ENCODE measurements at places on chromosomes 7 and 10.

DNA sequence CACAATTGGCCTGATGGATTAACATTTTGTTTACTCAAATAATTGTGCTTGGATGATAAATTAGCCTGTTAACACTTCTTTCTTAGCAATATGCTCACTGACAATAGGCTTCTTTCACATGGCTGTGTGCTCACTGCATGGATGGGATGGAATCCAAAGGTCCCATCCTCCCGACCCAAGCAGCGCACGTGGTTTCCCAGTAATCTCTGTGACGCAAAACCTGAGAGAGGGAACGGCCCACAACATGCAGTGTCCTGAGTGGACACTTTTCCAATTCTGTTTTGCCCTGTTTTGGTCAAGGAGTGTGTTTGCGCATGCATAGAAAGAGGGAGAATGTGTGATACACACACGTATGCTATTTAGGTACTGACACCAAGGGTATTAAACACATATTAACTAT is 42.1 kb upstream of the RASGEF1A start:
- no peak for DNase-seq

DNA sequence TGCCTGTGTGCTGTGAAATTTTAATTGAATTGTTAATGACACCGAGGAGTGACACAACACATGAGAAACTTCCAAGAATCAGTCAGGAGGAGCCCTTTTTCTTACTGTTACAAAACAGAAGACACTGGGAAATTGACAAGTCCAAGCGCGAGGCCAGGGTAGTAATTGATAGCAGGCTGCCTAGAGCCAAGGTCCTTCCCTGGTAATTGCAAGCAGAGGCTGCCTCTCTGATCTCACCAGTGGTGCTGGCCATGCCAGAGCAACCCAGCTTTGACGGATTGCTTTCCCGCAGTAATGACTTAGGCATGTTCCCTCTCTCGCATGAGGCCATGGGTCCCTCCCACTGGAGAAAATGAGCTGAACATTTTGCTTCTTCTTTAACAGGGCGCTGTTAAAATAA is 111.5 kb downstream of the LRMDA start:
- peak; percentile 79 for DNase-seq

- no peak for DNase-seq
Measured at GRCh38 chr10:118818621-118819221, 64.0 kb upstream of the CACUL1 start.

DNA sequence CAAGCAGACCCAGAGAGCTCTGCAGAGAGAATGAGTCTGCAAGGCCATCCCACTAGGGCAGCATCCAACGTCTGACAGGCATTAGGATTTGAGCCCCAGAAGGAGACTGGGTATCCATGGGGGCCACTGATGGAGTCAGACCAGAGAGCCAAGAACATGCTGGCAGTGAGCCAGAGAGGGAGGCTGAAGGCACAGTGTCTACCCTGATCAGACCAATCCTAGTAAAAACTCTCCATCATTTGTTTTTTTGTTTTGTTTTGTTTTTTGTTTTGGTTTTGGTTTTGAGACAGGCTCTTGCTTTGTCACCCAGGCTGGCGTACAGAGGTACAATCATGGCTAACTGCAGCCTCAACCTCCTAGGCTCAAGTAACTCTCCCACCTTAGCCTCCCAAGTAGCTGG is 133.1 kb upstream of the LYZL2 start:
- no peak for DNase-seq

GRCh38 chr10:12394241-12395033 is 45.1 kb downstream of the CAMK1D start:
- DNase-seq, result no peak

DNA sequence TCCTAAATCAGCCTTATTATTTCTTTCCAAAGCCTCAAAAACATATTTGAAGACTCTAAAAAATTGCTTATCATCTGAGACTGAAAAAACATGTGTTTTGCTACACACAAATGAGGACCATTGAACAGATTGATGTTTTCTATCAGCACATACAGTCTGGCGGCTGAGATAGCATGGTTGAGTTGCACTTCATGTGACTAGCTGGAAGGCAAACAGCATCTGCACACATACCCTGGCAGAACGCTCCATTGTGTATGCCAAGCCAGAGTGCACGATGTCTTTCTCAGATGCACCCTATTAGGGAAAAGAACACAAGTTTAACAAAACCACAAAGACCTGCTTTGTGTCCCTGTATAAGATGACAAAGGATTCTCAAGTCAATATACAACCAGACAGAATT is 33.0 kb downstream of the FAM25A start:
- no peak for DNase-seq

DNA sequence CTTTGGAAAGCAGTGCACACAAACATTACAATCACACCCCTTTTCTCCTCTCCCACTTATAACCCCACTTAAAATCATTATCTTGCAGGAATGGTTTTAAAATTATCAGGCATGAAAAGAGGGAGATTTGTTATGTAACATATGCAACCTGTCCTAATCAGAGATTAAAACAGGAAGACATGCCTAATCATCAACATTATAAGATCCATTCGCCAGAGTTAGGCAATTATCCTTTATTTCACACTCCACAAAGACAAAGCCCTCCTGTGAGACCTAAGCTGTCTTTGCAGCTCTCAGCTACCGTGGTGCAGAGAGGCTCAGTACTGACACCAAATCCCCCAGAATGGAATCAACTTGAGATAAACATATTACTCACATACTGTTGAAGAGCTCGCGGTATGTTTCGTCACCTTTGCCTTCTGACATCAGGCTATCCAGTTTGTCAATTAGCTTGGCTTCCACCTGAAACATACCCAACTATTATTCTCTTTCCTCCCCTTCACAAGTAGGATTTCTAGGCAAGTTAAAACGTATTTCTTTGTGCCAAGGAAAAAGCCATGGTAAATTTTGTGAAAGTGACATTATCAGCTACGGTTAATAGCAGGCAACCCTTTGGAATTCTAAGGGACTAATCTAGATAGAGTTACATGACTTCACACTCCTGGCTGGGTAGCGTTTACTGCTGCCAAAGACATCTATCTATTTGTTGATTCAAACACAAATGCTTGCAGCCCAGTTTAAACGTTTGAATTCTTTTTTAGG is 226.2 kb upstream of the IMMP2L start:
- no peak for DNase-seq

- DNase-seq, result peak; percentile 16
Measured at GRCh38 chr7:50595491-50596102, 30.4 kb upstream of the DDC start.

- no peak for DNase-seq
Measured at GRCh38 chr7:132899-133298, 59.5 kb upstream of the FAM20C start.

DNA sequence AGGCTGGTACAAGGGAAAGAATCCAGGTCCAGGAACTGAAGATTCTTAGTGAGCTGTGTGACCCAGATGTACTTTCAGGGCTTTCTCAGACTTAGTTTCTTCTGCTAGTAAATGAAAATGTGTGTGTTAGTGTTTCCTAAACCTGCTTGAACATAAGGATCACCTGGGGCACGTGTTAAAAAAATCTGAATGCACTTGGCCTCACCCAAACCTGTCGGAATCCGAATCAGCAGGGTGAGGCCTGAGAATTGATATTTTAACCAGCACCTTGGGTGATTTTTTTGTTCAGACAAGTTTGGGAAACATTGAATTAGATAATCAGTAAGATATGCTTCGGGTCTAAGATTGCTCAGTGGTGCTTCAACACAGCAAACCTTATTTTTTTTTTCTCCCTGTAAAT is 59.7 kb downstream of the ZNF365 start:
- DNase-seq, result no peak

- DNase-seq, result no peak
Measured at GRCh38 chr10:131685007-131685406, 215.8 kb upstream of the PPP2R2D start.

DNA sequence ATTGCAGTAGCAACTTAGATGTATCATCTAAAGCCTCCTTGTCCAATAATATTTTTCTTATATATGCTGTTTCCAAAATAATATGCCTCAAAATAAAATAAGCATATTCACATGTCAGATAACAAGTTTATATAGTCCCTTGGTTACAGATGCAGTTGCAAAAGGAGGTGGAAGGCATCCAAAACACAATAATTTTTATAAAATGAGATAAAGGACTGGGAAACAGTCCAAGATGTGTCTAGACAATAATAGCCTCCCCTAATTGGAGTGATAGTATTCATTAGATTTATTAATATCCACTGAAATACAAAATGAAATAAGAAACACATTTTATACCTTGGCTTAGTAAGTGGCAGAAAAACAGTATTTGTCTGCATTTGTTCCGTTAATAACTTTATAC is 30.3 kb downstream of the BCAP29 start:
- no peak for DNase-seq

- no peak for DNase-seq
Measured at GRCh38 chr7:19143881-19144574, 1.2 kb downstream of the FERD3L start.

DNA sequence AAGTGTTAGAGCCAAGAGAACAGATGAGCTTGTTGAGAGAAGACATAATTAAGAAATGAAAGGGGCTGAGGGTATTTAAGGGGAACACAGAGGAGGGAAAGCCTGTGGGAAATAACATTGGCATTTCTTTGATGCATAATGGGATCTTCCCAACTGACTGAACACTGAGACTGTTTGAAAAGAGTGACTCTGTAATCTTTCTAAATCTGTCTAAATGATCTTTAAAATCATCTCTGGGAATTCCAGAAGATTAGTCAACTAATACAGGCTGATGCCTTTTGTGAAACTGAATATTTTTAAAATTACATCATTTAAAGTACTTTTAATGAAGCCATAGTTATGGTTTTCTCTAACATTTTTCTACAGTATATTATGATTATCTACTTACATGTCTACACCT is 17.4 kb upstream of the SLC35G1 start:
- no peak for DNase-seq

GRCh38 chr10:132404169-132404880 is 7.3 kb downstream of the PWWP2B start:
- no peak for DNase-seq

GRCh38 chr7:141704741-141705140 is 2.8 kb upstream of the DENND11 start:
- no peak for DNase-seq

DNA sequence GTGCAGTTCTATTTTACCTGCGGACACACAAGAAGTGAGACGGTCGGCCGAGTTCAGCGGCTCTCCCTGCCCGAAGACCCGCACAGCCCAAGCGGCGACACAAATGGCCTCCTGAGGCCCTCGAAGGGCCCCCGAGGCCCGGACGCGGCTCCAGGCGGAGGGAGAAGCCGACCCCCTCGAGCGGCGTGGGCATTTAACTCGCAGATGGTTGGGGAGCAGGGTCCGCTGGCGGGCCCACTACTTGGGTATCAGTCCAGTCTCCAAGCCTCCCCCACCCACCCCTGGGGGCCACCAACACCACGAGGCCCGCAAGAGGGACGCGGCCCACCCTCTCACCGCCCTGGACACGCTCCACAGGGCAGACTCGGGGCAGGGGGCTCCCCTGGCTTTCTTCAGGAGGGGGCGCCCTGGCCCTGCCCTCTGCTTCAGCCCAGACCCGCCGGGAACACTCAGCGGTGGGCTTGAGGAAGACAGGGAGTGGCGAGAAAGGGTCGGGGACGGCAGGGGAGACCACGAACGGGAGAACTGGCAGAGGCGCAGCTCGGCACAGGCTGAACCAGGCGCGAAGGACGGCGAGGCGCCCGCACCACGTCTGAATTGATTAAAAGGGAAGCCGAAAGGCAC is 1.7 kb downstream of the IGF2BP3 start:
- DNase-seq, result no peak

DNA sequence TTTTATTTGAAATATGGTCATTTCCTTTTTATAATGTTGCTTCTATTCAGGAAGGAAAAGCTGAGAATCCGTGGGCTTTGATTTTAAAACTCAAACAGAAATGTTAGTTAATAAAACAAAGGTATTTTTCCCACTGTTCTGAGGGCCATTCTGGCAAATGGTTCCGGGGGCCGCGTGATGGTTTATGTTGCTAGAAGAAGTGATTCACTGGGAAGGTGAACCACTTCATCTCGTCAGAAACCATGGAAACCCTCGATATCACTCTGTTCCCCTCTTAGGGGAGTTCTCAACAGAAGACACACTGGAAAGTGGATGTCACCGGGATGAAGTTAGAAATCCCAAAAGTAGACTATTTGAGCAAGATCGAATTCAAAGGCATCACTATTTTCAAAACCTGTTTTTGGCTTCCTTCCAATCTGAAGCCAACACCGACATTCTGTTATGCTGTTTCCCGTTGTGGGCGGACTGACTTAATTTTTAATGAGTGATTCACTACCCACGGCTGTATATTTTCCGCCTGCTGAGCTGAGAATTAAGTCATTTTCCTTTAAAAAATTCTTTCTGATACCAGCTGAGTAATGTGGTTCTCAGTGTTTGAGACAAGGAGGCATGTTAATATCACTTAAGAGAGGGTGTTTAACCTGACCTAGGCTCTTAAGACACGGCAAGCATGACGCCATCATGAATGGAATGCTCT is 84.1 kb downstream of the PTPRE start:
- peak; percentile 44 for DNase-seq

GRCh38 chr10:103166523-103166922 is 26.5 kb downstream of the NT5C2 start:
- no peak for DNase-seq

DNA sequence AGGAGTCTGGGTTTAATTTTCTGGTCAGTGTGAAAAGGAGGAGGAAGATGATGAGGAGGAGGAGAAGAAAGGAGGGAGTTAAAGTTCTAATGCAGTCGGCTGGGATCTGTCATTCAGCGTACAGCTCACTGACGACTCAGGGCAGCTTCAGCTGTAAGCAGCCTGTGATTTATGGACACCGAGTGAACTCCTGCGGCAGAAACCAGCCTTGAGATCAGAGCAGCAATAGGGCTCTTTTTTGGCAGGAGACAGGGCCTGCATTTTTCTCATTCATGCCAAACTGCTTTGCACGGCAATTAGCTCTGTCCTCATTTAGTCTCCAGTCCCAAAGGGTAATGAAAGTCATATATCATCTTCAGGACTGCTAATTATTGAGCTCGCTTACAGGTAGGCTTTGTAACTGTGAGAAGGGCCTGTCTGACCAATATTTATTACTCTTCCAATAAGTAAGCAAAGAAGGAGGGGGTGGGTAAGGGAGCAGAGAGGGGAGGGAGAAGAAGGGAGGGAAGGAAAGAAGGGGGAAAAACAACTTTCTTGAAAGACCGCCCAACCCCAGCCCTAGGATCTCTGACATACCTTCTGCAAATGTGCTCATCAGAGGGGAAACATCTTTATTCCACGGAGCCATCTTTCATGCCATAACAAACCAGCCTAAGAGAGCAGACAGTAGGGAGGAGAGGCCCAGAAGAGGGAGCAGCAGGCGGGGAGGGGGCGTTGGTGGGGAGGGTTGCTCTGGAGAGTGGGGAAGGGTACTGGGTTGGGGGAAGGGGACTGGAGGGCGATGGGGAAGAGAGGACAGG is 48.1 kb upstream of the COMTD1 start:
- DNase-seq, result peak; percentile 81

- no peak for DNase-seq
Measured at GRCh38 chr7:14218338-14218737, 228.9 kb upstream of the ETV1 start.

GRCh38 chr7:99261646-99262045 is 11.0 kb upstream of the MYH16 start:
- DNase-seq, result no peak

DNA sequence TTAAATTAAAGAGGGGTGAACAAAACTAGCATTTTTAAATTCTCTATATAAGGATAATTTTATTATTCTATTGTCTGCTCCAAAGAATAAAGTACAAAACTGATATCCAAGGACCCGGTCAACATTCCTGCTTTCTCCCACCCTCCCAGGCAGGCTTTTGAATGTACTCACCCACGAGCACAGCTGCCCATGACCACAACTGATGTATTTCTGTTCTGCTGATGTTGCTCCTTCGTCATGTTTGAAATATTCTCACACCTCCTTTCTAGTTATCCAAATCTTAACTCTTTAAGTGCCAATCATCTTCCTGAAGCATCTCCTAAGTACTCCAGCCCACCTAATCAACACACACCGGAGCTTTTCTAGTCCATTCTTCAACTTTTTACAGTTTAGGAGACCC is 46.7 kb downstream of the CALD1 start:
- DNase-seq, result no peak
